ENCODE measurements at places on chromosomes 11 and 22.

GRCh38 chr11:71499125-71499524 is 27.9 kb upstream of the KRTAP5-7 start:
- DNase-seq, result no peak

GRCh38 chr11:33935461-33936456 is 43.9 kb upstream of the LMO2 start:
- DNase-seq, result no peak

GRCh38 chr22:38080850-38081635 is 2.9 kb downstream of the SLC16A8 start:
- DNase-seq, result no peak

- no peak for DNase-seq
Observed at GRCh38 chr11:68093565-68093964, 27.6 kb downstream of the CHKA start.

- no peak for DNase-seq
Observed at GRCh38 chr22:17172029-17172833, 13.2 kb upstream of the HDHD5 start.

DNA sequence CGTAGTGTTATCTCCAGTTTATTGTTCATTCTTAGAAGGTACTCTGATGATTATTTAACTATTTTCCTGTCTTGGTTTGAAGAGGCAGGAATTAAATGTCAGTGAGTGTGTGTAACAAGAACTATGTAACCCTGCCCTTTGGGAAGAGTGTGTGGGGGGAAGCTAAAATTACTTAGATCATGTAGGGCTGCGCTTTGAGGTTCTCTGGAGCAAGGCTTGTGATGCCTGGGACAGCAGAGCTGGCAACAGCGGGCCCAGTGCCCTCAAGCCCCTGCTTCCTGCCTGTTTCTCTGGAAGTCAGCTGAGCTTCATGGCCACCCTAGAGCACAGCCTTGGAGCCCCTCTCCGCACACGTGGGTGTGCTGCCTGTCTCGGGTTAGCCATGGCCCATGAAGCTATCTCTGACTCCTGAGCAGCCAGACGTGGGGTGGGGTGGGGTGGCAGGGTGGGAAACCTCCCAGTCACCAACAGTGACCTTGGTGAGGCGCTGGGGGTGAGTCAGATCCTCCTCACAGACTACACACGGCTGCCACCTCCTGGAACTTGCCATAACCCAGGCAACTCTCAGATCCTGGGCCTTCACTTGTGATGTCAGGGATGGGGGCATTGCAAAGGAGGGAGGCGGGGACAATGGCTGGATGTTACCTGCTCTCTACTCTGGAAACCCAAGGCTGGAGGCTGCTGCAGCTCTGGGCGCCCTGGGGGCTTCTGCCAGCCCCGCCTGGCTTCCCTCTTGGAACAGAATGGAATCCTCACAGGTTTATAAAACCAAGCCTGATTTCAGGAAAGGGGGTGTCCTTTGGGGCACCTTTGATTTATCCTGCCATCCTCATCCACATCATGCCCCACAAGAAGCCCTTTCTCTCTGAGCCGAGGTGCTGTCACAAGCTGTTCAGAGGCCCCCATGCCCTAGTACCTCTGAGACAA is 88.6 kb downstream of the SNX19 start:
- no peak for DNase-seq

GRCh38 chr22:33747029-33747428 is 173.2 kb downstream of the LARGE1 start:
- no peak for DNase-seq

DNA sequence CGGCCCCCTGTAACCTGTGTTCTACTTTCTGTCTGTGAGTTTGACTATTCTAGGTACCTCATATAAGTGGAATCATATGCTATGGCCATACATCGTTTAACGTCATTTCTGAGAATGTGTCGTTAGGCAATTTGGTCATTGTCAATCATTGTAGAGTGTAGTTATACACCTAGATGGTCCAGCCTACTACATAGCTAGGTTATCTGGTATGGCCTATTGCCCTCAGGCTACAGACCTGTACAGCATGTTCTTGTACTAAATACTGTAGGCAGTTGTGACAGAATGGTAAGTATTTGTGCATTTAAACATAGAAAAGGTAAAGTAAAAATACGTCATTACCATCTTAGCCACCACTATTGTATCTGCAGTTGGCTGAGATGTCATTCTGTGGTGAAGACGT is 35.2 kb downstream of the MYO7A start:
- DNase-seq, result no peak

GRCh38 chr11:3191586-3192324 is 26.6 kb upstream of the OSBPL5 start:
- DNase-seq, result no peak

DNA sequence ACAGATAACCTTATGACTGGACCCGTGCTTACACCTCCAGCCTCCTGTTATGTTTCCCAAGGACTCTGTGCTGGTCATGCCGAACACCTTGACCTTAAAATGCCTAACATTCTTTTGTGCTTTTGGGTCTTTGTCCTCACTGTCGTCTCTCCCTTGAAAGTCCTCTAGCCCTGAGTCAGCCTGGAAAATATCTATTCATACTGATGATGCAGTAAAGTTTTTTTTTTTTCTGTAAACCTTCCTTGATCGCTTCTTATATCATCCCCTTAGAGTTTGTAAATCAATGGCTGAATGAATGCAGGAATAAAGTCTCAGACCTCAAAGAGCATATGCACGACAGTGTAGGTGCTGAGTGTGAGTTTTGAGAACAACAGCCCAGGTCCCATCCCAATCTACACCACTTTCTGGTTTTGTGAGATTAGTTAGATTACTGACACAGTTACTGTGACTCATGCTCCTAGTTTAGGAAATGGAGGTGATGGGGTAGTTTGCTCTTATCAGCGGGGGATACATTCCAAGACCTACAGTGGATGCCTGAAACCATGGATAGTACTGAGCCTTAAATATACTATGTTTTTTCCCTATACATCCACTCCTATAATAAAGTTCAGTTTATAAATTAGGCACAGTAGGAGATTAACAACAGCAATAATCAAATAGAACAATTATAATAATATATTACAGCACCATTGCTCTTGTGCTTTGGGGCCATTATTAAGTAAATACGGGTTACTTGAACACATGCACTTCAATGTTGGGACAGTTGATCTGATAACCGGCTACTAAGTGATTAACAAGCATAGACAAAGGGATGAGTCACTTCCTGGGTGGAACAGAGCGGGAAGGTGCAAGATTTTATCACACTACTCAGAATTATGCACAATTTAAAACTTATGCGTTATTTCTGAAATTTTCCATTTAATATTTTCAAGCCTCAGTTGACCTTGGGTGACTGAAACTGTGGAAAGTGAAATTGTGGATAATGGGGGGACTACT is 8.6 kb downstream of the TCN1 start:
- DNase-seq, result no peak

GRCh38 chr22:42431401-42432019 is 693 bp downstream of the NFAM1 start:
- no peak for DNase-seq

Measured in bone marrow (tissue), 2 donors.